ENCODE measurements at places on chromosomes 12 and 14.

GRCh38 chr12:2580821-2581220 is 213.9 kb upstream of the FKBP4 start:
- no peak for DNase-seq

GRCh38 chr12:111788178-111788654 is 21.5 kb downstream of the ALDH2 start:
- no peak for DNase-seq

GRCh38 chr14:94548999-94549985 is 11.9 kb upstream of the SERPINA4 start:
- peak; percentile 43 for DNase-seq

DNA sequence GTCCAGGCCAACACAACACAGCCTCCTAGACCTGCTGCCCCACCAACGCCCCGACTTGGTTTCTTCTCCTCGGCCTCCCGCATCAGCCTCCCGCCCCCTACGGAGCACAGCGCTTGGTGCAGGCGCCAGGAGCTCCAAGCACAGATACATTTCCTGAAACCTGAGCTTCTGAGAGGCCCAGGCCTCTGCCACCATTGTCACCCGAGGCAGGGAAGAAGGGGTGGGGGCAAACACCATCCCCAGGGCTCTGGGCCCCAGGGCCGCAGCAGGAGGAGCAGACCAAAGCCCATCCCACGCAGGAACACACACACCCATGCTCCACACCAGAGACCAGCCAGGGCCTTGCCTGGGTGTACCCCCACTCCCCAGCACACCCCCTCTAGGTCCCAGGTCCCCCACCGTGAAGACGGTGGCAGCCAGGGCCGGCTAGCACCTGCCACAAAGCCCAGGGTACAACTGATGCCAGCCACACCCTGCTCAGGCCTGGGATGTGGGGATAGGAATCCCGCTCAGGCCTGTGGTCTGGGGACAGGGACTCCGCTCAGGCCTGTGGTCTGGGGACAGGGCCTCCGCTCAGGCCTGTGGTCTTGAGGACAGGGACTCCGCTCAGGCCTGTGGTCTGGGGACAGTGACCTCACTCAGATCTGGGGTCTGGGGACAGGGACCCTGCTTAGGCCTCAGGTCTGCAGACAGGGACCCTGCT is 5.4 kb downstream of the JAG2 start:
- DNase-seq: no peak

GRCh38 chr12:56029166-56029519 is 8.3 kb downstream of the IKZF4 start:
- DNase-seq: no peak

- DNase-seq: no peak
Measured at GRCh38 chr14:71361336-71361735, 454.1 kb downstream of the PCNX1 start.

- DNase-seq: no peak
Measured at GRCh38 chr14:55604900-55605418, 25.0 kb downstream of the KTN1 start.

DNA sequence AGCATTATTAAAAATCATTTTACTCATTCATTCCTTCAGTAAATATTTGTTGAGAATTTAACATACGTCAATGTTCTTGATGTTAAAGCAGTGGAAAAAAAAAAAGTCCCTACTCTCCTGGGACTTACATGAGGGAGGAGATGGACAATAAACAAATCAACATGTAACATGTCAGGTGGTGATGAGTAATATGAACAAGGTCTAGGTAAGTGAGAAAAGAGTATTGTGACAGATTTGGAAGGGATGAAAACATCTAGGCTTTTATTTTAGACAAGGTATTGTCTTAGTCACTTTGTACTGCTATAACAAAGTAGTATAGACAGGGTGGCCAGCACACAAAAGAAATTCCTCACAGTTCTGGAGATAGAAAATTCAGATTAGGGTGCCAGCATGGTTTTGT is 167.2 kb downstream of the FSCB start:
- DNase-seq: no peak

- DNase-seq: no peak
Measured at GRCh38 chr12:68831751-68832503, 23.9 kb downstream of the MDM2 start.

GRCh38 chr14:68399971-68400370 is 392.9 kb downstream of the ZFP36L1 start:
- no peak for DNase-seq

- no peak for DNase-seq
Measured at GRCh38 chr12:132471011-132471857, 18.7 kb upstream of the FBRSL1 start.

- DNase-seq: no peak
Measured at GRCh38 chr12:130545475-130545874, 170.6 kb downstream of the RIMBP2 start.

DNA sequence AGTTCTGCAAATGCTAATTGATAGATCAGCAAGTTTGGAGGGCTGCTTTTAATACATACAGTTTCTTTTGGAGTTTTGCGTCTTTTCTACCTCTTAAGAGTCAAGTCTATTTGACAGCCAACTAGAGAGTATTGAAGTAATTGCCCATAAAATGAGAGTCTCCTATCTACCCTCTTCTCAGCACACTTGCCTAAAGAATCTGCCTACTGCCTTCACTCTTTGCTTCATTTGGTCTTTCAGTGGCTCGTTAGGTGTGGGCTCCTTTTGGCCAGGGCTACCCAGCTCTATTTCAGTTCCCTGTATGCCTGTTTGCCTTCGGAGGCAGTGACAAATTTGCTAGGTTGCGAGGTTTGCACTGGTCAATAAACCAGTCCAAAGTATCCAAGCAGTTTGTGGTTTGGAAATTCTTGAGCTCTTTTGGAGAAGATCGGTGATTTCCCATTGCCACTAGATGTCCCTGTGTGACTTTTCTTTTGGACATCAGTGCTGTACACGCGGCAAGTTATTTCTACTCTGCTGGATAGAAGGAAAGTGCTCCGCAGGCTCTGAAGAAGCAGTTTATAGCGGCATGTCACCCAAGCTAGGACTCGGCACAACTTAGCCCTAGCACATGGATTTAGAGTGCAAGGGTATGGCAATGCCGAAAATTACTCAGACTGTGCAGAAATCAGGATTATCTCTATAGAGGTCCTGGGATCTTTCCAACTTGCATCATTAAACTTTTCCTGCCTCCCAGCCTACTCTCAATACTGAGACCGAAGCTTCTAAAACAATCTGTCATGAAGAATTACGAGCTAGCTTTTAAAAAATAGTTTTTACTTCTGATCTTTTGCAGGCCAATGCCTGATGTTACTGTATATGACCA is 38.6 kb downstream of the MGST1 start:
- no peak for DNase-seq

DNA sequence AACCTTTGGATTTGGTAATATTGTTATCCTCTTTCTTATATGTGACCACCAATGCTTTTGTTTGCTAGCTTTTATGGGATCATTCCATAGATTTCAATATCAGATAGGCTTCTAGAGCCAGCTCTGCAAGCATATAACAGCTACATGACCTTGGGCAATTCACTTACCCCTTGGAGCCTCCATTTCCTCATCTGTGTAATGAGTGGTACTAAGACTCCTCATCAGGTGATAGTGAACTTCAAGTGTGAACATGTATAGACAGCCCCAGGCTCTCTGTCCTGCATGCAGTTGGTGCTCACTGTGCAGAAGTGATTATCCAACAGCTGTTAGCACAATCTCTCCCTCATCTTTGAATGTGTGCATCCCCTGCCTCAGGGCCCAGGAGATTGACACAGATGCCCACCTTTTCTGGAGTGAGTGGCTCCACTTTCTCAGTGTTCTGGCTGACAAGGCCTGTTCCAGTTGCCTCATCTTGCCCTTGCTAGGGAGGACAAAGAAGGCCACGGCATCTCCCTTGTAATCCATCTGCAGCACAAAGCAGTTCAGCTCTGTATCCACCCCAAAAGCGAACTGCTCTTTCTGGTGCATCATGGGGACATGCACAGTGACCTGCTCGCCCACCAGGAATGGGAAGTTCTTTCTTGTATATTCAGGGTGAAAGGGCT is 9.2 kb downstream of the SERPINA9 start:
- no peak for DNase-seq

DNA sequence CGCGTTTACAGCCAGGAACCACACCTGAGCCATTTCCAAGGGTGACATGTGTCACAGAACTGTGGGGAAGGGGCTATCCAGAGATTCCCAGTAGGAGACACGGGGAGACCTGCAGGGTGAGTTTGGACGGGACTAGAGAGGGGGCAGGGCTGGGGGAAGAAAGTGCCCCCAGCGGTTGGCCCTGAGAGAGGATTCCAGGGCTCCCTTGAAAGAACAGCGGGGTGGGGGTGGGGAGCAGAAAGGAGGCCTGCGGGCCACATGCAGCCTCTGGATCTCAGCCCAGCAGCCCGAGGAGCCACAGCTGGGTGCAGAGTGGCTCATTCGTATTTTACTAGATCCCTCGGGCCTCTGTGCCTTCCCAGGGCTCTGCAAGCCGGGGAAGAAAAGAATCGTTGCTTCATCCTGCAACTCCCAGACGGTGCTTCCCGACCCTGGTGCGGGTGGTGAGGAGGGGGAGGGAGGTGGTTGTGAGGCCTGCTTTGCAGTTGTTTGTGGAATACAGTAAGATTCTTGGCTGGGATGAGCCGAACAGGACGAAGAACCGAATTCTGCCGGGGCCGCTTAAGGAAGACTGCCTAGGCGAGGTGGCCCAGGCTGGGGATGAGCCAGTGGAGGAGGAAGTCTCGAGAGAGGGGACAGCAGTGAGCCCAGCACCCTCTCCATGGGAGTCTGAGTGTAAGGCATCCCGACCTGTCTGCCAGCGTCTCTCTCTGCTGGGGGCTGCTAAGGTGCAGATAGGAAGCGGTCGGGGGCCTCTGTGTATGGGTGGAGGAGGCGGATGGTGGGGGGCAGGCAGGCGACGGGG is 36.1 kb upstream of the ANKRD9 start:
- no peak for DNase-seq

GRCh38 chr12:65517656-65518210 is 239.2 kb downstream of the MSRB3 start:
- no peak for DNase-seq

DNA sequence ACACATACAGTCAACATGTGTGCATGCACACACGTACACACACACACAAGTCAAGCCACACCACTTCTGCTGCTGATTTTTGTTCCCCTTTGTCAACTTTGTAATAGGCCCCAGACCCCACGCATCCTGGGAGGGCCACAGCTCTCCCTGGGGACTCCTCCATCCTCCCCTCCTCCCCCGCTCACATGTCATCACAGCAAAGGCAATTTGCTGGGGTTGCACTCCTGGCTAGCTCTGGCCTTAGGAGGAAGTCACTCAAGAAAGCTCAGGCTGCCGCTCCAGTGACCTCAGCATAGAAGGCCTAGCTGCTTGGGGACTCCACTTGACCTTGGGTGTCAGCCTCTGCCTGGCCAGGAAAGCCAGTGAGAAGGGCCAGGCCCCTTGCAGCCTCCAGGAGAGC is 27.2 kb downstream of the NGB start:
- no peak for DNase-seq

GRCh38 chr12:96502477-96502876 is 13.1 kb downstream of the CFAP54 start:
- no peak for DNase-seq

DNA sequence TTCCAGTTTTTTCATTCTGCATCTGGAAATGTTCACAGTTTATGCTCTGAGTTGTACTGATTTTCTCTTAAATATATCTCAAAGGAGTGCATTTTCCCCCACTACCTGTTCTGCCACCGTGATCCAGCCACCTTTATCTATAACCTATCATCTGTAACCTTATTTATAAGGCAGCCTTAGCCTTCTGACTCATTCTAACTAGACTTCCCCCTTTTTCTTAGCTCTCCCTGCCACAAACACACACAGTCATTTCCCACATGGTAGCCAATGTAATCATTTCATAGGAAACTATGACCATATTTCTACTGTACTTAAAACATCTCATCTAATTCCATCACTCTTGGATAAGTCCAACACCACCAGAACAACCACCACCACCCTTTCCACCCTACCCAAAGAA is 10.8 kb upstream of the GYS2 start:
- peak; percentile 14 for DNase-seq

GRCh38 chr12:120855823-120856588 is 48.2 kb downstream of the SPPL3 start:
- no peak for DNase-seq

- DNase-seq: no peak
Measured at GRCh38 chr12:7096979-7097378, 4.7 kb upstream of the C1R start.

DNA sequence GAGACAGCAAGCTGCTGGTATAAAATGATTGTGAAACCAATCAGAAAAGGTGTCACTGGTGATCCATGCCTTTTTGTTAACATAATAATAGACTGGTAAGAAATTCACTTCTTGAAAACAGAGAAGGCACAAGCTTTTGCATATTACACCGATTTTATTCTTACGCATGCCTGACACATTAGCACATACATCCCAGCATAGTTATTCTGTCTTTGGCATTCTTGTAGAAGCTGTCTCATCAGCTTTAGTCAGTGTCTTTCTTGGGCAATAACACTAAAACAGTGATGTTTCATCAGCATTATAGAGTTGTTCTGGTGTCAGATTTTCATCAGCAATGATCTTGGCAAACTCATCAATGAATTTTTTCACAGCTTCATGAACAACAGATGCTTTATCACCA is 283.4 kb upstream of the TMTC1 start:
- DNase-seq: no peak

GRCh38 chr14:99777951-99778350 is 15.3 kb upstream of the EML1 start:
- no peak for DNase-seq

DNA sequence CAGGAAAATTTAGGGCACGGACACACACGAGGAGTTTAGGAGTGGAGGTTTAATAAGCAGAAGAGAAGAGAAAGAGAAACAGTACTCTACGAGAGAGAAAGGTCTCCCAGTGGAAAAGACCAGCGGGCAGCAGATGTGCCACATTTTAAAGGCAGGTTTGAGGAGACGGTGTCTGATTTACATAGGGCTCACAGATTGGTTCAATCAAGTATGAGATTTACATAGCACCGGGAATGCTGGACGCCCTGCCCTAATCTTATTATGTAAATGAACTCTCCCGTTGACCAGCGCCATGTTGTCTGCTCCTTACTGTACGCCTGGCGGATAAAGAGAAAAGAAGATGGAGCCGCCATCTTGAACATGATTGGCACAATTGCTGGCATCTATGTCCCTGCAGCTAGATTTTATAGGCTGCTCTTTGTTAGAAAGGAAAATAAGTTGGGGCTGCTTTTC is 17.9 kb downstream of the NFKBIA start:
- DNase-seq: no peak

DNA sequence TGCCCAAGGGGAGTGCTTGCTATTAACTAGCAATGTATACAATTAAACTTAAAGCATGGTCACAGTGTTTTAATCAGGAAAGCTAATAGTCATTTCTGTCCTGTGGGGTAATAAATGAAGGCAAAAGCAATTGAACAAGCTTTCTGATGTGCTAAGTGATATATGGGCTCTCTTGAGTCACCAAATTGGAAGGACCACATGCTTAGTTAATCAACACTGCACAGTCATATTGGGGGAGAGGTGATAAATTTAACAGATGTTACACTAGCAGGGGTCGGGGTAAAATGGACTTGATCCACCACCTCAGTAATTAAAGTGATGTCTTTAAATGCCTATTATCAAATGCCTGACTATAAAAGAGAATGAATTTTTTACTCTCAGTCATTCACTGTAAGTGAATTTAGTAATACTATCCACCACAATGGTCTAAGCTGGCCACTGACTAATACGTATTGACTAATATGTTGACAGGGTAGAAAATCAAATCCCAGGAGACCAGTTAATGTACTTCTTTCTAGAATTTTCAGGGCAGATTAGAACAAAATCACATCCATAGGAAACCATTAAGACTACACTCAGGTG is 736.3 kb downstream of the RPS29 start:
- no peak for DNase-seq

Measured in activated CD4-positive, alpha-beta T cell treated with anti-CD3 and anti-CD28 coated beads, Interleukin-2, amount 50 U/mL, for 4 hours (primary cell).